ENCODE measurements at places on chromosomes 3 and 15. TPM values are rescaled to one million over a fixed set of nuclear protein-coding genes. Genes with fewer than 3 reads are reported as not detected.

DNA sequence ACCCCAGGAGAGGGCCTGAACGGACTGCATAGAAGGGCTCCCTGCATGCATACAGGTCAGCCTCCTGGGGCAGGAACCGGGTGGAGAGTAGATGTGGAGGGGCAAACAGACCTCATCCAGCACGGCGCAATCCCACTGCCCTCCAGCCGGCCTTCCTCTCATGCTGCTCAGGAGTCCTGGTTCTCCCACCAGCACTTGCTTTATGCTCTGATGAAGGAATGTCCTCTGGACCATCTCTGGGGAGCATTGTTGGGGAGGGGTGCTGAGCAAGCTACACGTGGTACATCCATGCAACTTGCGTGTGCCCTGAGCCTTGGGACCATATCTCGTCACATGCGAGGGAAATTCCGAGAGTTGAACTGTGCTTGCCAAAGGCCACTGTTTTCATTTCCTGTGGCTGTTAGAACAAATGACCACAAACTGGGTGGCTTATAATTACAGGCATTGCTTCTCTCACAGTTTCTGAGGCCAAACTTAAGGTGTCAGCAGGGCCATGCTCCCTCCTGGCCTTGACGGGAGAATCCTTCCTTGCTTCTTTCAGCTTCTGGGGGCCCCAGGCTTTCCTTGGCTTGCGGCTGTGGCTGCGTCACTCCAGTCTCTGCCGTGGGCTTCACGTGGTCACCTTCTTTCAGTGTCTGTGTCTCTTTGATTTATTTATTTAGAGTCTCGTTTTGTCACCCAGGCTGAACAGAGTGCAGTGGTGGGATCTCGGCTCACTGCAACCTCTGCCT lies 12.2 kb downstream of the SELENOS start:
- H3K27ac ChIP-seq = no peak overlapping the region
- H3K36me3 ChIP-seq = peaks cover 12% of the 10 kb centered on the region
- peaks cover 3% of the 10 kb centered on the region for H3K4me1 ChIP-seq
- H3K4me3 ChIP-seq = no peak overlapping the region
- H3K27me3 ChIP-seq = peaks cover 1% of the 10 kb centered on the region

DNA sequence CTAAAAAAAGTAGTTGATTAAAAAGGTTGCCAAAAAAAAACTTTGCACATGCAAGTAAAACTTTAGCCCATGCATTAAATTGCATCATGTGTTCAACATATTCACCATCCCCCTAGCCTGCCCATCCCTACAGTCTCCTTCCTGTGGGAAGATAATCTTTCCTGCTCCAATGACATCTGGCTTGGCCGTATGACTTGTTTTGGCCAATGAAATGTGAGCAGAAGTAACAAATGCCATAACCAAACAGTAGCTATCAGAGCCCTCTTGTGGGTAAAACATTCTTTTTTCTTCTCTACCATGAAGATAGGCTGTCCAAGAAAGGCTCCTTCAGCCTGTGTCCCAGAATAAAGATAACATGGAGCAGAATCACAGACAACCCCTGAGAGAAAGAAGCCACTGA lies 15.3 kb downstream of the ERC2 start:
- H3K36me3 ChIP-seq = no peaks in the 10 kb centered on the region
- H3K27ac ChIP-seq = no peak overlapping the region
- H3K4me1 ChIP-seq = no peaks in the 10 kb centered on the region
- H3K27me3 ChIP-seq = peaks cover 10% of the 10 kb centered on the region

Gene VEPH1
- 0.21 TPM for total RNA-seq

GRCh38 chr15:57591237-57591821 lies 375 bp upstream of the MYZAP start:
- no peak overlapping the region for H3K27ac ChIP-seq
- no peaks in the 10 kb centered on the region for H3K36me3 ChIP-seq
- H3K27me3 ChIP-seq = peaks cover 7% of the 10 kb centered on the region
- peaks cover 50% of the 10 kb centered on the region for H3K4me1 ChIP-seq
- H3K4me3 ChIP-seq = peak overlapping the region; percentile 44

- peaks cover 65% of the 10 kb centered on the region for H3K4me1 ChIP-seq
- H3K27me3 ChIP-seq = peaks cover 11% of the 10 kb centered on the region
- no peak for DNase-seq
- H3K27ac ChIP-seq = no peak overlapping the region
These were observed 75.4 kb downstream of the CPN2 start for GRCh38 chr3:194275721-194276120.

GRCh38 chr3:157174290-157174648 lies 14.3 kb upstream of the CCNL1 start:
- DNase-seq = no peak
- H3K27ac ChIP-seq = peak overlapping the region; percentile 95
- peak overlapping the region; percentile 82 for H3K4me3 ChIP-seq
- no peaks in the 10 kb centered on the region for H3K36me3 ChIP-seq
- peaks cover 4% of the 10 kb centered on the region for H3K27me3 ChIP-seq

DNA sequence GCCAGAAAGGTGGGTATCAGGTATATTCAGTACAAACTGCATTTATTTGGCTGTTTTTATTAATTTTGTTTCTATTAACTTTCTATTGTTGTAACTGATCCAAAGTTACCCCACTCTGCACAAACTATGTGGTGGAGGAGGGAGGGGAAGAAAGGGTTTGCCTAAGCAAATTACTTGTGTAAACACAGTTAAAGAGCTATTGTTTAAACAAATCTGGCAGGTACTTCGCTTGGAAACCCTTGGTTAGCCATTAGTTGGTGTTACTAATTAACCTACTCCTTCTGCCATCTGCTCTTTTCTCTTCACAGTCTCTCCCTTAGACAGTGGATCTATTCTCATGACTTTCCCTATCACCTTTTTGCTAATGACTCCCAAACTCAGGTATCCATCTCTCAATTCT lies 328.4 kb upstream of the NECTIN3 start:
- no peak for DNase-seq
- no peaks in the 10 kb centered on the region for H3K27me3 ChIP-seq

Gene P2RY12
- total RNA-seq = not detected

Gene CFAP20DC
- total RNA-seq = 1.4 TPM

DNA sequence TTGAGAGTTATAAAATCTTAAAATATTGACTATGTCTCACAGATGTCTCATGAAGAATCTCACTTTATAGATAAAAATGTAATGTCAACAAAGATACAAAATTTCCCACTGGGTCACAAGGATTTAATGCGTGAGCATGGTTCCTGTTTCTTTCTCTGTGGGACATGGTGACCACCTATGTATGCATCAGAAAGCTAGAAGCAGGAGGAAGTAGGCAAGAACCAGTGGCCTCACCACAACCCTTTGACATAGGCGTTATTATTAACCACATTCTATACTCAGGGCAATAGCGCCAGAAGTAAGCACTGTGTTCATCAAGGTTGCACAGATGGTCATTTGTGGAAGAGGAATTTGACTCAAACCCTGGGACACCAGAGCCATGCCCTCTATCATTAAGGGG lies 11.7 kb upstream of the ADAMTS17 start:
- peaks cover 3% of the 10 kb centered on the region for H3K27me3 ChIP-seq
- H3K4me3 ChIP-seq = no peak overlapping the region
- peaks cover 9% of the 10 kb centered on the region for H3K4me1 ChIP-seq
- H3K36me3 ChIP-seq = no peaks in the 10 kb centered on the region

GRCh38 chr15:52164631-52165265 lies 26.4 kb downstream of the GNB5 start:
- DNase-seq = no peak
- H3K36me3 ChIP-seq = peaks cover 6% of the 10 kb centered on the region
- H3K27ac ChIP-seq = no peak overlapping the region
- H3K4me1 ChIP-seq = peaks cover 24% of the 10 kb centered on the region
- H3K27me3 ChIP-seq = no peaks in the 10 kb centered on the region
- no peak overlapping the region for H3K4me3 ChIP-seq

DNA sequence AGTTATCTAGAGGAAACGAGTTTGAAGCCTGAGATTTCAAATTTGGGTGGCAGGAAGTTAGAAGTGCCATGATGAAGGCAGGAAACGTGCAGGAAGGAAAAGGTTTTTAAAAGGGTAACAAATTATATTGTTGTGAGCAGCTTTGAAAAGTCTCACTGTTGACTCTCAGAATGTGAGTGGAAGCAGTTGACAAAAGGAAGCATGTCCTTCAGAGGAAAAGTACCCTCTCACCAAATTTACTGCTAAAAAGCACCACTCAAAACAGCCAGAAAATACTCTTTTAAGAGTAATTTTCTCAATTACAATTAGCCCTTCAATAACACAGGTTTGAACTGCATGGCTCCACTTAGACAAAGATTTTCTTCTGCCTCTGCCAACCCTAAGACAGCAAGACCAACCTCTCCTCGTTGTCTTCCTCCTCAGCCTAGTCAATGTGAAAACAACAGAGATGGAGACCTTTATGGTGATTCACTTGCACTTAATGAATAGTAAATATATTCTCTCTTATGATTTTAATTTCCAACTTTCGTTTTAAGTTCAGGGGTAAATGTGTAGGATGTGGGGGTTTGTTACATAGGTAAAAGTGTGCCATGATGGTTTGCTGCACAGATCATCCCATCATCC lies 117.1 kb upstream of the LIPC start:
- no peak for DNase-seq
- H3K27me3 ChIP-seq = peaks cover 6% of the 10 kb centered on the region
- H3K4me3 ChIP-seq = no peak overlapping the region
- no peak overlapping the region for H3K27ac ChIP-seq
- peaks cover 3% of the 10 kb centered on the region for H3K4me1 ChIP-seq

Gene ROPN1
- not detected for total RNA-seq

GRCh38 chr3:101611023-101611422 lies 37.0 kb downstream of the PCNP start:
- H3K4me3 ChIP-seq = no peak overlapping the region
- H3K4me1 ChIP-seq = no peaks in the 10 kb centered on the region
- DNase-seq = no peak
- H3K27ac ChIP-seq = no peak overlapping the region
- no peaks in the 10 kb centered on the region for H3K36me3 ChIP-seq
